ENCODE measurements at places on chromosomes 7 and 10.
A peak's percentile ranks its signal among the peaks of the same experiment; 100 is the strongest.

- DNase-seq = no peak
These were observed 67.1 kb upstream of the PIK3CG start for GRCh38 chr7:106797937-106798336.

DNA sequence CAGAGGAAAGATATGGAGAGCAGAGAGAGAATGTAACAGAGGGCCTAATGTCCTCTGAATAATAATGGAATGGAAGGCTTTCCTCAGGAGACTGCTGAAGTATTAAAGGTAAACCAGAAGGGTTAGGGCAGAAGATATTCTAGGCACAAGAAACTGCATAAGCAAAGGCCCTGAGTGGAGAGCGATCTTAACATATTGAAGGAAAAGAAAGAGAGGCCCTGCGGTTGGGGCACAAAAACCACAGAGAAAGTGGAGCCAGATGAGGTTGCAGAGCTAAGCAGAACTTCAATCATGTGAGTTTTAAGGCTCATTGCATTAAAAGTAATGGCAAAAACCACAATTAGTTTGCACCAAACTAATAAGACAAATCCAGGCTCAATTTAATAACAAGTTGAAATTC, 115.8 kb upstream of the VSTM2A start:
- DNase-seq = no peak

DNA sequence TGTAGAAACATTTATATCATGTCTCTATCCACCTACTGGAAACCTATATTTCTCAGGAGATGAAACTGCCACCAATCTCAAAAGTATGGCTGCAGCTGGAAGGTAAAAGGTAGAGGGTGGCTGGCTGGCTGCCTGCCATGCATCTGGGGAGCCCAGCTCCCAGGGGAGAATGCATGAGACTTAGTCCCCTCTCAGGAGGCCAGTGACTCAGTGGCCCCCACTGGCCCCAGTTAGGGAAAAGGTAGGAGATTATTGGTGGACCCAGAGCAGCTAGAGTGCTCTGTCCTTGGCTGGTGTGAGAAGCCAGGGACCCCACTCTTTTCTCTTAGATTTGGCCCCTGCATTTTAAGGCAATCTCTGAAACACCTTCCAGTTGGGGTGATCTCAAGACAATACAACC, 6.8 kb upstream of the NKX2-3 start:
- DNase-seq = no peak

DNA sequence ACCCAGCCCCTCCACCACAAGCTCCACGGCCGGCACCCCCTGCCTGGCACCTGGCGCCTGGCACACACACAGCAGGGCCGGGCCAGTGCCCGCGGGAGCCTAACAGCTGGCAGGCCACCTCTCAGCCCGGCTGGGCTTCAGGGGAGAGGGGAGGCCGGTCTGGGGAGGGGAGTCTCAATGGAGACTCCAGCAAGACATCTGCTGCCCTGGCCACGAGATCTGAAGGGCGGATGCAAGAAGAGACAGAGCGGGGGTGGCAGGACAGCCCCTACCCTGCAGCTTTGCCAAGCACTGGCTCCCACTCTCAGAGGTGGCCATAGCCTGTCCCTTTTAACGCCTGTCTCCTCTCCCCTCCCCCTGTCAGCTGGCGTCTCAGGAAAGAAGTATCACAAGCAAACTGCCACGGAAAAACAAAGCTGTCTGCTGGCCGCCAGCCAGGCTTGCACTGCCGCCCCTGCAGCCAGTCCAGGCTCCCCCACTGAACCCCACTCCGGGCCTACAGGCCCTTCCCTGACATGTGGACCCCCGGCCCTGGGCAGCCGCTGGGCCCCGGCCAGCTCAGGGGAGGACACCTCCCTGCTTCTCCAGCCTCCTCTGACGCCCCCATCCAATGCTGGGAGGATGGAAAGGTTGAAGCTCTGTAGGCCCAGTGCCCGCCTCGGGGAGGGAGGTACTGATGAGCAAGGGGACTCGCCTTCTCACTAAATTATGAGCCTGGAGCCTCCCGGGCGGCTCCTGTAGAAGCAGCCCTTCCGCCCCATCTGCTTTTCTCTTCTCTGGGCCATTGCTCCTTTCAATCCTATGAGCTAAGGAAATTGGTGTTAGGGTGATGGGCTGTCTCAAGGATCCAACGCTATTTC, 178.4 kb downstream of the ARHGAP12 start:
- no peak for DNase-seq

- no peak for DNase-seq
These were observed 40.5 kb downstream of the PAPSS2 start for GRCh38 chr10:87700031-87700796.

DNA sequence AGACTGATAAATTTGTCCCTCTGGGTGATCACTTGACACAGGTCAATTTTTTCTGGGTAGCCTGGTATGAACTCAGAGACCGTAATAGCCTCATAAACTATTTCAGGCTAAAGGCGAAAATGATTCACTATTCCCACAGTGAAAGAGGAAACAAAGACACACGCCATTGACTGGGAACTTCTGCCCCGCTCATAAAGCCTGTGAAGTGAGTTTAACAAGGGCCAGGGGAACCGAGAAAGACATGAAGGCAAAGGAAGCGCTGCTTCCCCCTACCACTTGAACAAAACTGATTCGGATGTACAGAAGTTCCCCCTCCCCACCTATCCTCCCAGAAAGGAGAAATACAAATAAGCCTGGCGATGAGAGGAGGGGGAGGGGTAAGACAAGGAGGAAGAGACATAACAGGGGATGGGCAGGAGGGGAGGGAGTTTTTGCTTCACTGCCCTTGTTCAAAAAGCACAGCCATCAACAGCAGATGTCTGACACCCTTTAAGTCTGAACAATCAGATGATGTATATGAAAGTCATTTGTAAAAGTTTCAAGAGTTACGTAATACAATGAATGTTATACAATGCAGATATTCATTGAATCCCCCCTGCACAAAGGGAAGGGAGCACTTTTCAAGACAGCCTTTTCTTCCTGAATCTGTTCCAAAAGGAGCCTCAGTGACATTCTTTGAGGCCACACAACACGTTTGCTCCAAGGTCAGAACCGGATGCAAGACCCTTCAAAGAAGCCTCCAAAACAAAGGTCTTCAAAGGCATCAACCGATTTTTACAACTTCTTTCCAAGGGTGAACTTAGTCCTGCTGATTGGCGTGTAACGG, 734 bp downstream of the ABCB4 start:
- DNase-seq = peak; percentile 86

DNA sequence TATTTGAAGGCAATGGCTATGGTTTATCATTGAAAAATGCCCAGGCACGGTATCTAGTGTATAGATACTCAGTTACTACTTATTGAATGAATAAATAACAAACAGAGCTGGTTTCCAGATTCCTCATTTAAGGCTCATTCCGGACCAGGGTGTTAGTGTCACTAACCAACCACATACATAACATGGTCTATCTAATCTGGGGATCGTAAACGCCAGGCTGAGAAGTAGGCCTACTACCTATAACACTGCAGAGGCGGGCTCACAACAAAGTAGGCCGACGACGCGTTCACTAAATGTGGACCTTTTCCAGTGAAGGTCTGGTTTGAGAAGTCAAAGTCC, 423 bp downstream of the LSM5 start:
- DNase-seq = no peak

GRCh38 chr10:102835007-102835482, 2.2 kb downstream of the CYP17A1 start:
- DNase-seq = peak; percentile 85

DNA sequence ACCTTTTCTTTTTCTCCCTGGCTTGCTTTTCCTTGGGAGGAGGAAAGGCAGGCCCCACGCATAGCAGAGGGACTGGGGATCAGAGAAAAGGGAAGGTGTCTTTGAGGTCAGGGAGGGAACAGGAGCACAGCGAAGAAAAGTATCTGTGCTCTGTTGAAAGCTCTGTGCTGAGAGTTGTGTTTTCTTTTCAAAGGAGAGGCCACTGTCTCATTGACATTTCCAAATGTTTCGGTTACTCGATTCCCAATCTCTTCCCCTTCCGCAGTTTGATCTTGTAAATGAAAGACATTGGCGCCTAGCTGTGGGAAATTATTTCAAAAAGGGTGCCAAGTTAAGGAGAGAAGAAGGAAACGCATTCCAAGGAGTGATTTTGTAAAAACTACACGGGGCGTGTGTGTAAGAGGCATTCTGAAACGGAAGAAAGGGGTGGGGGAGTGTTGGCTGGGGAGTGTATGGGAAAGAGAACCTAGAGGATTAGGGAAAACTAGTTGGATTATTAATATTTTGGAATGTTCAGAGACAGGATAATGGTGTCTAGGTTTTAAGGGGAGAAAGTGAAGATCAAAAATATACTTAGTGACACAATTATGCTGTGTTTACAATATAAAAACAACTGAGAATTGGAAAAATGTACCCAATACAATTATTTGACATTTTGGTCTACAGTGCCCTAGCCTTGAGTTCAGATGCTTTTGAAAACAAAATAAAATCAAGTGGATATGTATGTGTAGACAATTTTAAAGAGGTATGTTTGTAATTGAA, 708 bp downstream of the KLHDC10 start:
- DNase-seq = peak; percentile 29

GRCh38 chr10:7458556-7458955, 47.7 kb upstream of the SFMBT2 start:
- DNase-seq = peak; percentile 54

DNA sequence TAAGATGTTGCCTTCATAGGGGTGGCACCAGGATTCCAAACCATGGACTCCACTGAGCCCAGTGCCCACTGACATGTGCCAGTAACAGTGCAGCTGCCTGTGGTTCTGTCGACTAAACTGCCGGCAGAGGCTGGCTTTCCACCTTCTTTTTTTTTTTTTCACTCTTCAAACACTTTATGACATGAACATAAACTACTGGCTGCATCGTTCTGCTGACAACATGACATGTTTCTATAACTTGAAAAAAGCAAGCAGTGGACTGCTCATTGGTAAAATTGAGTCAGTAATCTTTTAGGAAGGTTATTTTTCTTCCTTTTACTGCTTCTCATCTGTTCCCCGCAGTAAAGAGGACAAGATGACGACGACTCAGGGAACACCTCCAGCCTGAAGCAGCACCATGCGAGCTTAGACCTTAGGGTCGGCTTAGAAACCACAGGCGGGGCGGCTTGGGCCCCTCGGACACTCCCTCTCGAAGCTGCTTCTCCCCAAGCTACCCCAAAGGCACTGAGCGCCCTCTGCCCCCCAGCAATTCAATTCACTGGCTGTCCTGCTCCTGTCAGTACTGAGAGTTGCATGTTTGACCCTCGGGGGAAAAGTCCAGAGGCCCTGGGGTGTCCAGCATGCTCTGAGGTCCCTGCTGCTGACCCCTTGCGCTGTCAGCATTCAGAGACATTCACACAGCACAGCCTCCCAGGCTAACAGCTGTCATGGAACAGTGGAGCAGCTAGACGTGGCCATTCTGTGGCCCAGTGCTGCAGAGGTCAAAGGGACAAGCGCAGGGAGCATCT, 112.5 kb downstream of the EGFR start:
- no peak for DNase-seq

GRCh38 chr10:3668276-3668965, 116.6 kb downstream of the KLF6 start:
- DNase-seq = no peak

DNA sequence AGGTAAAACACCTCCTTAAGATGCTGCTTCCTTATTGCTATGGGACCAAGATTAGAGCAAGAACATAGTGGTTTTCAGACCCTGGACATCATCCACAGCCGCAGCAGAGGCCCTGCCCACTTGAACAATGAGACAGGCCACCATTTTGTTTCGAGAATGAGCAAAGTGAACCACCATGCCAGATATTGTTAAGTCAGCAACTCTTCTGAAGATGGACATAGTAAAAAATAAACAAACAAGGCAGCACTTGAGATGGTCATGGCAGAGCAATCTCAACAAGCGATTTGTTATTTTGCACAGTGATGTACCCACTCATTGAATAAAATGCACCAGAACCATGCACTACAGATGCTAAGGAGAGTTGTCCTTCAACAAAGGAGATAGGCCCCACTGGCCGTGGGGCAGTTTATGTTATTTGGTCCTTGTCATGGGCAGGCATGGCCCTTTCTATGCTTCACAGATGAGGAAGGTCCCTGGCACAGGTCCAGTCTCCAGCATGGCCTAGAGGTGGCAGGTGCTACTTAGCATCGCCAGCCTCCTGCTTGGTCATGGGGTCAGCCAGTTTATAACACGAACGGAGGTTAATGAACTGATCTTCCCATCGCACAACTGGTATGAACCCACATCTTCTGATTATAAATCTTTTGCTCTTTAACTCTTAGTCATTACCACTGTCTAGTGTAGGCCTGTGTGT, 44.1 kb downstream of the IKZF1 start:
- DNase-seq = no peak

- no peak for DNase-seq
These were observed 60.0 kb downstream of the POLR1F start for GRCh38 chr7:19648791-19649190.

DNA sequence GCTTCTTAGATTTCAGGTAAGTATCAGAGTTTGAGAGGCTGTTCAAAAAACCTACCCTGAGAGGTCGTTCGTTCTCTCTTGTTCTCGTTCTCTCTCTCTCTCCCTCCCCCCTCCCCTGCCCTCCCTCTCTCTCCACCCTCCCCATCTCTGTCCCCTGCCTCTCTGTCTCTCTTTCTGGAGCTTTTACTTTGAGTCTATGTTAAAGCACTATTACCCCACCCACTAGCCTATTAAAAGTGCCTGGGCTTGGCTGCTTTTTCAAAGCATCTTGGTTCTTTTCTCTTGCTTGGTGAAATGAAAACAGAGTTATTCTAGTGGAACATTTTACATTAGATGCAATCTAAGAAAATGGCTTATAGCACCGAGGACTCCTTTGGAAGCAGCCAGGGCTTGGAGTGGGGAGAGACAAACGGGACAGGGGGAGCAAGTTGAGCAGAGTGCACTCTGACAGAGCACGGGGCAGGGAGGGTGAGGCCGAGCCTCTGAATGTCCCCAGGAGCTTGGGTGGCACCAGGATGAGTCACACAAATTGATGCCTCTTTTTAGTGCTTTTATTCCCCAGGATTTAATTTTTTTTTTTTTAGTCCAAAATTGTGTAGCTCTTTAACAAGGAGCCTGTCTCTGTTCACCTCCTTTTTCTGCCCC, 134.3 kb downstream of the CFAP58 start:
- DNase-seq = no peak

GRCh38 chr10:96618653-96619052, 31.8 kb upstream of the TM9SF3 start:
- no peak for DNase-seq

GRCh38 chr10:73406846-73407245, 7.0 kb downstream of the ANXA7 start:
- no peak for DNase-seq

DNA sequence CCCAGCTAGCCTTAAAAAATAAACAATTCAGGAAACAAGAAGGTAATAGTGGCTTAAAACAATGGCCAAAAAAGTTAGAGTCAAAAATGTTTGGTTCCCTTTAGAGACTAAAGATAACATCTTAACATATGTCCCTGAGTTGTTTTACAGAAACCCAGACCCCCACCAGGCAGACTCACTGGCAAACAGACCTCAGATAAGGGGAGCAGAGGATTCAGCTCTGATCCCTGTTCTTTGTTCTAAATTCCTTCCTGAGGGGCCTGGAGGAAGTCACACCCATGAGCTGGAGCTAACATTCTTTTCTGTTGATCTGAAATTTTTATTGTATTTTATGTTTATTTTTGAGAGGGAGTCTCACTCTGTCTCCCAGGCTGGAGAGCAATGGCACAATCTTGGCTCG, 247.2 kb downstream of the USP6NL start:
- no peak for DNase-seq

- DNase-seq = no peak
These were observed 18.3 kb upstream of the PDE1C start for GRCh38 chr7:32088451-32088881.

- DNase-seq = no peak
These were observed 92.1 kb downstream of the CH25H start for GRCh38 chr10:89114846-89115625.

GRCh38 chr7:110568388-110568787, 522.5 kb upstream of the LRRN3 start:
- no peak for DNase-seq

GRCh38 chr10:121323443-121323842, 274.8 kb downstream of the FGFR2 start:
- no peak for DNase-seq
